Left hindlimb (tissue), 1 donor: ENCODE measurements at places on chromosomes 1 and 21.
A peak's percentile ranks its signal among the peaks of the same experiment; 100 is the strongest.

- DNase-seq, result peak; percentile 82
These were observed 2.2 kb upstream of the CRABP2 start for GRCh38 chr1:156707417-156708217.

- DNase-seq, result no peak
These were observed 108.0 kb downstream of the DUSP10 start for GRCh38 chr1:221633841-221634409.

GRCh38 chr1:153626904-153627714, at the start of gene S100A13:
Gene S100A13, minus strand, starts transcription at chr1:153627505. Its CDS starts 1,033 bp downstream, at chr1:153626472.
- peak; percentile 89 for DNase-seq

- no peak for DNase-seq
These were observed 1.0 kb upstream of the ENO1 start for GRCh38 chr1:8879464-8879921.

- DNase-seq, result no peak
These were observed 593.4 kb downstream of the PLPP3 start for GRCh38 chr1:55986003-55986402.

GRCh38 chr1:233791721-233792120, 112.8 kb upstream of the SLC35F3 start:
- DNase-seq, result no peak
